ENCODE measurements at places on chromosomes 7 and 10. TPM values are rescaled to one million over a fixed set of nuclear protein-coding genes. Genes with fewer than 3 reads are reported as not detected.

- no peak overlapping the region for H3K27ac ChIP-seq
- DNase-seq, result no peak
- no peaks in the 10 kb centered on the region for H3K36me3 ChIP-seq
- H3K27me3 ChIP-seq, result no peaks in the 10 kb centered on the region
- H3K4me1 ChIP-seq, result no peaks in the 10 kb centered on the region
- H3K4me3 ChIP-seq, result no peak overlapping the region
These were observed 38.7 kb upstream of the SCIN start for GRCh38 chr7:12531784-12532183.

DNA sequence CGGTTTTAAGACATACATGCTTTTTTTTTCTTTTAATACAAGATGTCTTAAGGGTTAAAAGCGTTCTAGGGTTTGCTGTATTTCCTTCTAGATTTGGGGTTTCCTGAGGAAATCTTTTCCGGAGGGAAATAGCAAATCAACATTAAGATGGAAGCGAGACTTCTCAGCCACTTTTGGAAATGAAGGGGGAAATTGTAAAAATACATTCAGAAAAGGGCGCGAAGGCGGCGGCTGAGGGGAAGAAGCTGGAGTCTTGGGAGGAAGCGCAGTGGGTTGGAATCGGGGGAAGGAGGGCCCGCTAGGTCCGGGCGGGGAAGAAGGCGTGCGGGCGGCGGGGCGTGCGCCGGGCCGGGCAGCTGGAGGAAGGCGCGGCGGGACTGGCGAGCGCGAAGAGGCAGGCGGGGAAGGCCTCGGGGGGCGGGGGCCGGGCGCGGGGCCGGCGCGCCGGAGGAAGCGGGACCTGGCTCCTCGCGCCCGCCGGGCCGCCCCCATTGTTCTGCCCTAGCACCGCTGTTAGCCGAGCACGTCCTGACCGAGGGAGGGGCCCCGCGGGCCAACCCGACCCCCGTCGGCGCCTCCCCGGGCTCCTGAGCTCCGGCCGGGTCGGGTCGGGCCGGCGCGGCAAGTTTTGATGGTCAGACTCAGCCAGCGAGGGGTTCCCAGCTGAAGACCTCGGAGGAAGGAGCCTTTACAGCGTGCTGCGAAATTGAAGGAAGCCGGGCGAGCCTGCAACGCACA is 1.5 kb upstream of the SKIDA1 start:
- DNase-seq, result peak; percentile 81
- peak overlapping the region; percentile 63 for H3K4me3 ChIP-seq
- H3K4me1 ChIP-seq, result peaks cover 49% of the 10 kb centered on the region
- no peaks in the 10 kb centered on the region for H3K27me3 ChIP-seq
- peak overlapping the region; percentile 99 for H3K27ac ChIP-seq

- DNase-seq, result no peak
- H3K4me3 ChIP-seq, result no peak overlapping the region
These were observed 16.7 kb downstream of the MMRN2 start for GRCh38 chr10:86940677-86941076.

DNA sequence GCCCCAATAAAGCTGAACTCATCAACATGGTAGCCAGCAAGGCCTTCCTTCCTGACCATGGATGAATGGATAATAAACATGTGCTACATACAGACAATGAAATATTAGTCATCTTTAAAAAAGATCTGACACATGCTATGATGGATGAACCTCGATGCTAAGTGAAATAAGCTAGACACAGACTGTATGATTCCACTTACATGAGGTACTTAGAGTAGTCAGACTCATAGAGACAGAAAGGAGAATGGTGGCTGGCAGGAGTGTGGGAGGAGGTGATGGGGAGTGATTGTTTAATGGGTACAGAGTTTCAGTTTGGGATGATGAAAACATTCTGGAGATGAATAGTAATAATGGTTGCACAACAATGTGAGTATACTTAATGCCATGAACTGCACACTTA is 114.1 kb upstream of the SORCS3 start:
- H3K27ac ChIP-seq, result no peak overlapping the region
- no peak overlapping the region for H3K4me3 ChIP-seq
- no peaks in the 10 kb centered on the region for H3K36me3 ChIP-seq

GRCh38 chr10:107028236-107028635 is 136.3 kb downstream of the SORCS1 start:
- no peaks in the 10 kb centered on the region for H3K36me3 ChIP-seq
- no peaks in the 10 kb centered on the region for H3K27me3 ChIP-seq
- no peak overlapping the region for H3K27ac ChIP-seq
- peaks cover 11% of the 10 kb centered on the region for H3K4me1 ChIP-seq
- no peak overlapping the region for H3K4me3 ChIP-seq

DNA sequence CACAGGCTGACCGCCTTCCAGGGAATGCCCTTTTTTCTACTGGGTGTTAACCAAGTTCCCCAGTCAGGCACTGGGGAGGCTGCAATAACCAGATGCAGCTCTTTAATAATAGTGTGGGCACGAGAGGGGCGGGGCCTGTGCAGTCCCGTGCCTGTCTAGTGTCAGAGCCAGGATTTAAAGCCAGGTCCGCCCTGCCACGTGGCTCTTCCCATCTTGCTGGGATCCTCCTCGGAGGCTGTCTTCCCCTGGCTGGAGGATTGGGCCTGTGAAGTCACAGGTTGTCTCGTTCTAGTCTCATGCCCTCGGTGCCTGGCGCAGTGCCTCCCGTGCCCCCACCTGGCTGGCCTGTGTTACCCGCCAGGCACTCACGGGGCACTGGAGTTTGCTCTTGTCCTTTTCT is 25.2 kb downstream of the TMEM120A start:
- peaks cover 8% of the 10 kb centered on the region for H3K36me3 ChIP-seq
- H3K4me3 ChIP-seq, result no peak overlapping the region
- no peaks in the 10 kb centered on the region for H3K4me1 ChIP-seq
- no peak for DNase-seq

GRCh38 chr7:36236073-36236472 is 83.0 kb downstream of the EEPD1 start:
- H3K4me1 ChIP-seq, result no peaks in the 10 kb centered on the region
- DNase-seq, result no peak
- no peak overlapping the region for H3K4me3 ChIP-seq
- no peak overlapping the region for H3K27ac ChIP-seq

GRCh38 chr10:62634576-62634975 is 169.9 kb upstream of the ADO start:
- no peak overlapping the region for H3K4me3 ChIP-seq
- no peaks in the 10 kb centered on the region for H3K36me3 ChIP-seq
- H3K27me3 ChIP-seq, result no peaks in the 10 kb centered on the region
- H3K4me1 ChIP-seq, result no peaks in the 10 kb centered on the region

DNA sequence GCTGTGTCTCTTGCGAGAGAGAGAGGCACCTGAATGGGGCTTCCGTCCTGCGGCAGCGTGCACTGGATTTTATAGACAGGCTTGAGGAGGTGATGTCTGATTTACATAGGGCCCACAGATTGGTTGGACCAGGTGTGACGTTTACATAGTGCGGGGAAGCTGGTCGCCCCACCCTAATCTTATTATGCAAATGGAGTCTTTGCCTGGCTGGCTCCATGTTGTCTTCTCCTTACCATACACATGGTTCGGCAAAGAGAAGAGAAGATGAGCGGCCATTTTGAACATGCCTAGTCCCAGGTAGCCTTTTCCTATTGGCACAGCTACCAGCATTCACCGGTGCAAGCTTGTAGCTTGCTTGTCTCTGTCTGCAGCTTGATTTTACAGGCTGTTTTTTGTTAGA is 238.5 kb upstream of the GALNT17 start:
- no peaks in the 10 kb centered on the region for H3K27me3 ChIP-seq
- no peaks in the 10 kb centered on the region for H3K36me3 ChIP-seq
- H3K4me3 ChIP-seq, result no peak overlapping the region
- DNase-seq, result peak; percentile 2
- H3K4me1 ChIP-seq, result no peaks in the 10 kb centered on the region
- H3K27ac ChIP-seq, result no peak overlapping the region

GRCh38 chr10:61609701-61610100 is 53.0 kb upstream of the CABCOCO1 start:
- no peak overlapping the region for H3K4me3 ChIP-seq
- no peaks in the 10 kb centered on the region for H3K27me3 ChIP-seq

DNA sequence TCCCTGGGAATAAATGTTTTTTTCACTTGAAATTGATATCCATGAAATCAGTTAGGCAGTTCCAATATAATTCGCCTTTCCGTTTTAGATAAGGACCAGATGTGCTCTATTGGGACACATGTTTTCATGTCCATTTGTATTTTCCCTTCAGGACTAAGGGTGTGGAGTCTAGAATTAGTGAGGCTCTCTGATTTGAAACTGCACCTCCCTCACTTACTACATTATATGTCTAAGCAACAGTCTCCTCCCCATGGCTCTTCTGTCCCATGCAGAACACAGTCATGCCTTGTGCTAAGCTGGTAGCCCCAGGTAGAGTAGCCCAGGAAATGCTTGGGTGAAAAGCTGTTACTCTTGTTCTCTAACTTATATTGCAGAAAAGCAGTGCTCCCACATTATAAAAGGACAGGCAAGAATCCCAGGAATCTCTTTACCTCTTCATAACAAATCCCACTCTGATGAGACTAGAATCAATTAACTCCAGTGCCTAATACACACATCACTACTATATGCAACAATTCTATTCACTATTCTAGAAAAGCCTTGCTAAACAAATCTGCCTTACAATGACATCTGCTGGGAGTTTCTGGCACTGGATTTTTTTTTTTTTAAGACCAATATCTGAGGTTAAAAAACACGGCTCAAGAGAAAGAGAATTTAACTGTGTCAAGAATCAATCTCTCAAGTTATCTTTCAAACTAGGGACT is 293.9 kb downstream of the SNX13 start:
- peak; percentile 34 for DNase-seq
- no peaks in the 10 kb centered on the region for H3K36me3 ChIP-seq
- H3K4me1 ChIP-seq, result no peaks in the 10 kb centered on the region
- no peak overlapping the region for H3K27ac ChIP-seq

DNA sequence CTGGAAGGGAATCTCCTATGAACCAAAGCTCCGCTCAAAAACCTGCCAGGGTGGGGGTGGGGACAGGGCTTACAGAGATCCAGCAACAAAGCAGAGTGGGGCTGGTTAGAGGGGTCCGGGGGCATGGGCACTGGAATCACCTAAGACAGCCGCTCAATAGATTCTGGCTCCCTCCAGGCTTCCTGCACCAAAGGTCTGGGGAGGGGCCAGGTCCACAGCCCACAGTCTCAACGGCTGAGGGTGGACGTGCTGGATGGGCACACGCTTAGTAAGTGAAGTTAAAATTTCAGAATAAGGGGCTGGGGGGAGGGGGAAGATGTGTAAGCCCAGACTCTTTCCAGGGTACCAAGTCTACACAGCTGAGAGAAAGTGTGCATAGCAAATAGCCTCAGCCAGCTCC is 31.1 kb downstream of the PYROXD2 start:
- no peak overlapping the region for H3K27ac ChIP-seq
- H3K4me3 ChIP-seq, result no peak overlapping the region
- no peaks in the 10 kb centered on the region for H3K36me3 ChIP-seq

- H3K27me3 ChIP-seq, result no peaks in the 10 kb centered on the region
- H3K36me3 ChIP-seq, result peaks cover 52% of the 10 kb centered on the region
- DNase-seq, result no peak
- H3K4me1 ChIP-seq, result peaks cover 79% of the 10 kb centered on the region
- peak overlapping the region; percentile 55 for H3K4me3 ChIP-seq
These were observed 210.0 kb upstream of the KLF14 start for GRCh38 chr7:130943981-130944380.

- H3K27me3 ChIP-seq, result no peaks in the 10 kb centered on the region
- DNase-seq, result no peak
- no peaks in the 10 kb centered on the region for H3K36me3 ChIP-seq
- no peak overlapping the region for H3K27ac ChIP-seq
- H3K4me3 ChIP-seq, result no peak overlapping the region
These were observed 68.3 kb downstream of the HIPK2 start for GRCh38 chr7:139709485-139709884.

DNA sequence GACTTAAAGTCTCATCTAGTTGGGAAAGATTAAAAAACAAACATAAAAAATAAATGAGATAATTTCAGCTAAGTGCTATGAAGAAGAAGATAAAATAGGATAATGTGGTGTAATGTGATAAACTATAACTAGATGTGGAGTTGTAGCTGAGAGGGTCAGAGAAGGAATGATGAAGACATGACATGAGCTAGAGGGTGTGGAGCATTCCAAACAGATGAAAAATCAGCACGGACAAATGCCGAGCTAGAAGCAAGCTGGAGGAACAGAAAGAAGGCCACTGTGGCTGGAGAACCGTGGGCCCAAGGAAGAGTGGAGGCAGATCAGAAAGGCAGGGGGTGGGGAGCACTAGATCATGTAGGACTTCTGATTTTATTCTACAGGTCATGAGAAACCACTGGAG is 70.6 kb downstream of the CDK6 start:
- no peak overlapping the region for H3K4me3 ChIP-seq
- H3K27ac ChIP-seq, result no peak overlapping the region
- no peaks in the 10 kb centered on the region for H3K4me1 ChIP-seq
- no peaks in the 10 kb centered on the region for H3K36me3 ChIP-seq

- H3K27ac ChIP-seq, result no peak overlapping the region
- no peak for DNase-seq
- no peaks in the 10 kb centered on the region for H3K36me3 ChIP-seq
- no peaks in the 10 kb centered on the region for H3K27me3 ChIP-seq
These were observed 16.1 kb upstream of the SYPL1 start for GRCh38 chr7:106127984-106128780.

DNA sequence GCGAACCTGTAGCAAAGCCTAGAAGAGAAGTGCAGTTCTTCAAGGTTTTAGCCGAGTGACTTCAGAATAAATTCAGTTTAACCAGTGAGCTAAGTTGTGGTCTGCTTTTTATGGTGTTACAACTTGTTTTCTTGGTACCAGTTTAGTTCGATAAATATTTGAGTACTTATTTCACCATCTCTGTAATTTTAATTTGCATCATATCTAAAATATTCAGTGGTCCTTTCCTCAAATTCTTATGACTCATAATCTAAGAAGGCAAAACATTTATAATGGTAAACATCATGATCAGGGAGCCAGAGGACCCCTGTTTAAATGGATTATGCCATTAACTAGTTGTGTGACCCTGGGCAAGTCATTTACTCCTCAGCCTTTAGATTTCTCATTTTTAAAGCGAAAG is 4.1 kb upstream of the BMPER start:
- H3K27ac ChIP-seq, result no peak overlapping the region
- no peaks in the 10 kb centered on the region for H3K27me3 ChIP-seq
- H3K4me1 ChIP-seq, result no peaks in the 10 kb centered on the region
- no peak overlapping the region for H3K4me3 ChIP-seq

CPN1 gene
- not detected for total RNA-seq

CACNA2D1 gene
- total RNA-seq, result 49.1 TPM

HOXA5 gene
- not detected for total RNA-seq

ADAM8 gene
- 1.2 TPM for total RNA-seq

LRRC18 gene
- total RNA-seq, result not detected

AKR1C3 gene
- total RNA-seq, result 627 TPM

PAX4 gene
- total RNA-seq, result not detected

ZNF853 gene
- 3.4 TPM for total RNA-seq

FXYD4 gene
- not detected for total RNA-seq

CYP3A4 gene
- not detected for total RNA-seq

Data from A673 (cell line).